ENCODE measurements at places on chromosomes 3 and 15.

DNA sequence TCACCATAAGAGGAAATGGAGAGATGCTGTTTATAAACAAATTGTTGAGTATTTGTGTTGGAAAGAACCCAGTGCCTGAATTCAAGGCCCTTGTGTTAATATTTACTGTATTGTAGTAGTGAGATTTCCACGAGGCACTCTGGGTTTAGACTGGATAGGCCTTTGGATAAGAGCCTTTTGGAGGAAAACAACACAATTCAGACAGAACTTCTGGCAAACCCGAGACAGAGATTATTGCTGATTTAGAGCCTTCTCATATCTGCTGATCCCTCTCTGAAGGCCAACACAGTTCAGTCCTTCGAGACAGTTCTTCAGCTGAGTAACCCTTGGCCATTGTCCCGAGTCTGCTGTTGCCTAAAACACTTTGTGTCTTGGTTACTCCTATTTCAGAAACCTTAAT is 55.7 kb downstream of the LMCD1 start:
- no peak for DNase-seq

DNA sequence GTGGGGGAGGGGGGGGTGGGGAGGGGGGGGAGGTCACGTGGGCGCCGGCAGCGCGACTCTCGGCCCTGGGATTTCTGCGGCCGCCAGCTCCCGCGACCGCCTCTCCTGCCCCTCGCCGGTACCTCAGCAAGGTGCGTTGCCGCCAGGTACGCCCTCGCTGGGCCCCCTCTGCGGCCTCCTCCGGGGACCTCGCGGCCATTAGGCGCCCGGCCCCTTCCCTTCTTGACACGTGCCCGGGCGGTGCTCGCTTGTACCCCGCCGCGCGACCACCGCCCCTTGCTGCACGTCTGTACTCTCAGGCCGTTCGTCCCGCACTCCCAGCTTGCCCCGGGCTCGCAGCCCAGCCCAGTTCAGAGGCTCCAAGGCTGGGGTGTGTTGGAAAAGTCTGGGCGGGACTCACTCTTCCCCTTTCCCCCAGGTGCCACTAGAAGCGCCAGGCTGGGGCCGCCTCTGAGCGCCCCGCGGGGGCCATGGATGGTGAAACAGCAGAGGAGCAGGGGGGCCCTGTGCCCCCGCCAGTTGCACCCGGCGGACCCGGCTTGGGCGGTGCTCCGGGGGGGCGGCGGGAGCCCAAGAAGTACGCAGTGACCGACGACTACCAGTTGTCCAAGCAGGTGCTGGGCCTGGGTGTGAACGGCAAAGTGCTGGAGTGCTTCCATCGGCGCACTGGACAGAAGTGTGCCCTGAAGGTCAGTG is at the start of gene MAPKAPK3:
Gene MAPKAPK3, plus strand, starts transcription at position 56 of the 696 bp plus-strand sequence. Its CDS starts 415 bp downstream, at position 471.
- DNase-seq, result no peak

DNA sequence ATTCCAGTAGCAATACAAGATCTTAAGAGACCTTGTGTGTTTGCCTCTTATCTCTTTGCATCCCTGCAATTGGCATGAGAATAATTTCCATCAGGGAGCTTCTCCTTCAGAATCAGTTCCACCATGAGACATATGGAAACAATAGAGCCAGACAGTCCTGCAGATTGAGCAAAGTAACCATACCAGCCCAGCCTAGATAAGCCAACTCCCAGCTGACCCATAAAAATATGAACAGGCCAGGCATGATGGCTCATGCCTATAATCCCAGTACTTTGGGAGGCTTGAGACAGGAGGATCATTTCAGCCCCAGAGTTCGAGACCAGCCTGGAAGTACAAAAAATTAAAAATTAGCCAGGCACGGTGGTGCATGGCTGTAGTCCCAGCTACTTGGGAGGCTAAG is 12.7 kb downstream of the CNTN3 start:
- no peak for DNase-seq

GRCh38 chr15:85327820-85328219 is 52.6 kb upstream of the AKAP13 start:
- DNase-seq, result no peak

DNA sequence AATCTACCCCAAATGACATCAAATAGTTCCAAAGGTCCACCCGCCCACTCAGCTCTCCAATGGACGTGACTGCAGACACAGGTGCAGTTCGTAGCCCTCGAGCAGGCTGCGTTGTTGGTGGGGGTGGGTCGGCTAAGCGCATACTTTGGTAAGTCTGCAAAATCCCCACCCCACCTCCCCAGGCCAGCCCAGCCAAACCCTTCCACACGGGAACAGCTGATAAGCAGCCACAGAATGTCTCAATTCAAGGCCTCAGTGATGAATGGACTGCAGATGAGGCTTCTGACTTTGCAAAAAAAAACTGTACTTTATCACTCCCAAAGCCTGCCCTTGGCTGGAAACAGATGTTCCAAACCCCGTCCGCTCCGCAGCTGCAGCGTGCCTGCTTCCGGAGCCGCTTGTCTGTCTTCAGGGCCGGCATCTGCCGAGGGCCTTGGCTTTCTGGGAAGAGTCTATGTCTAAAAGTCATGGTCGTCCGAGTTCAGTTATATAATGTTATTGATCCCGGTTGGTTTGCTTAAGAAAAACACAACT is 38.2 kb downstream of the PCSK6 start:
- DNase-seq, result no peak

DNA sequence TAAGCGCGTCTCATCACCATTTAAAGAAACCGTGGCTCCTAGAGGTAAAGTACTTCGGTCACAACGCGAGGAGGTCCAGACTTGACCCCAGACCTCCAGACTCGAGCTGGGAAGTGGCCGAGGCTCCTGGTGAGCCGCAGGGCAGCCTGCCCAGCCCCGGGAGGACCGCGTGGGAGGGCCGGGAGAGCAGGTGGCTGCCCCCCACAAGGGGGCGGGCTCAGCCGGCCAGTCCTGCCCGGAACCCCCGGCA is at the start of gene SLC27A2:
Gene SLC27A2, plus strand, starts transcription at position 228 of the 250 bp plus-strand sequence. CDS start 232 bp downstream, outside the sequence.
- DNase-seq, result no peak

DNA sequence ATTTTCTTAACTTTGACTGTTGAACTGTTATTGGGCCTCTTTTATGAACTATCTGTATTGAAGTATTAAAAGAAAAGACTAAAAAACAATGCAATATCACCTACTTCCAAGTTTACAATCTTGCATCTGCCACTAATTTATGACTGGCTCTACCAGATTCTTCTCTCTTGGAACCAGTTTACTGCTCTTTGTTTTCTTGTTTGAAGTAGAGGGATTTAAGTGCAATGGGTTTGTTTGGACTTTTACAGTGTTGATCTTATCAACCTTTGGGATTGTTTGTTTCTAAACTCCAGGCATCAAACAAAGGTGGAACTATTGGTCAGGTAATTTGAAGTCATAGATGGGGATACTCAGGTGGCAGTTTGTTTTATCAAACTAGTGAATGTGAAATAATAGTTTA is 43.0 kb upstream of the MEIS2 start:
- no peak for DNase-seq

DNA sequence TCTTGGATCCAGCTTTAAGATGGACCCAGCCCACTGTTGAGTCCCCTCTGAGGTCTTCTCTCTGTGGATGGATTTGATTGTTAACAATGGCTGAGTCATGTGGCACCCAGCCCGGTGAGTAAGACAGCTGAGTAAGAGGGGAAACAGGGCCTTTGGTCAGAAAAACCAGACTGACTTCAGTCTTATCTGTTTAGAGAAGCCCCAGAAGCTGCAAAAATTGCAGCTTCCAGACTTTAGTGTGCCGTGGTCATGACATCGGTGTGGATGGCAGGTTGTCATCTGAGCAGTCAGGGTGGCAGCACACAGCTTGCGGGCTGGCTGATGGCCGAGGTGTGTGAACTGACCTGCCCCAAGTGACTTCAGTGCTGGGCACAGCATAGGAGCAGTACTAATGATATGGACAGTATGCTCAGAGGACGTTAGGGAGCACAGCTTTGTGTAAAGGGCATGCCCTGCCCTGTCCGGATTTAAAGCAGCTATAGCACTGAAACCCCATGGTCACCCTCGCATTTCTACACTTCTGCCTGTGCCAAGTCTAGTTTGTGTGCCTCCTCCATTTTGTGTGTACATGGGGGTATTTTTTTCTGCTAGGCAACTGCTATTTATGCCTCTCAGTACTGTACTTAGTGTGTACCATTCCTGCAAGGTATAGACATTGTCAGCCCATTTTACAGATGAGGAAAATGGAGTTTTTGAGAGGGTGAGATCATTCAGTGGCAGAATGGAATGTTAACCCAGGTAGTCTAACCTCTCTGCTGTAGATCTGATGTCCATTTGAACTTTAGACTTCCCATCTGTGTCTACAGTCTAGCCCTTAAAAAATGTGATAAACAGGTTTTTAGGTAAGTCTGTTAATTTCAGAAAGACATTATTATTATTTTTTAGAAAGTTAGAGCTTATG is 44.4 kb downstream of the FLNB start:
- DNase-seq, result peak; percentile 92

DNA sequence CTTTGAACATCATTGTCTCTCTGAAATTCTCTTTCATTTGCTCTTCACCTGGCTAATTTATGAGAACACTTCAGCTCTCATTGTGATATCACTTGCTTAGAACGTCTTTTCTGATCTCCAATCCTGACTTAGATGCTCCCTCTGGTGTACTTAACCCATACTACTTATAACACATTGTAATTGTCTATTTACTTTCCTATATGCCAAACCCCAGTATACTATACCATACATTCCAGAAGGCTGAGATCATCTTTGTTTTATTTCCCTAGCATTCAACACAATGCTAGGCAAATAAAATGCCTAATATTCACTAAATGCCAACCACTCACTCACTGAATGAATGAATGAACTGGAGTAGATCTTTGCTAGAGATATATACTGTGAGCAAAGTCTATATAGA is 27.0 kb upstream of the PEX5L start:
- DNase-seq, result no peak

DNA sequence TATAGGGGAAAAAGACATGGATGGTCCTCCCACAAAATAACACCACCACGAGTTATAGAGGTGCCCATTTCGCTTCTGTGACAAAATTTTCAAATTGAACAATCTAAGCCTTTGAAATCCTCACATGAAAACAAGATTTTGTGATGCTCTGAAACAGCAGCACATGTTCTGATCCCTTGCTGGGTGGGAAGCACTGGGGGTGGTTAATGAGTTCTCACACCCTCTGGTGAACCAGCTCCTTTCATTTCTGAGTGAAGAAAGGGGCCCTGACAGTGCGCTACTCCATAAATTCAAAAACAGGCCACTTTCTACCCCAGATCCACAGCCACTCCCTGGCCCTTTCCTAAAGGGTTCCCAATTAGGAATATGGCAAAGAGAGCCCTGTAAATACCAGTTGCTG is 129.3 kb downstream of the TNIK start:
- DNase-seq, result no peak

DNA sequence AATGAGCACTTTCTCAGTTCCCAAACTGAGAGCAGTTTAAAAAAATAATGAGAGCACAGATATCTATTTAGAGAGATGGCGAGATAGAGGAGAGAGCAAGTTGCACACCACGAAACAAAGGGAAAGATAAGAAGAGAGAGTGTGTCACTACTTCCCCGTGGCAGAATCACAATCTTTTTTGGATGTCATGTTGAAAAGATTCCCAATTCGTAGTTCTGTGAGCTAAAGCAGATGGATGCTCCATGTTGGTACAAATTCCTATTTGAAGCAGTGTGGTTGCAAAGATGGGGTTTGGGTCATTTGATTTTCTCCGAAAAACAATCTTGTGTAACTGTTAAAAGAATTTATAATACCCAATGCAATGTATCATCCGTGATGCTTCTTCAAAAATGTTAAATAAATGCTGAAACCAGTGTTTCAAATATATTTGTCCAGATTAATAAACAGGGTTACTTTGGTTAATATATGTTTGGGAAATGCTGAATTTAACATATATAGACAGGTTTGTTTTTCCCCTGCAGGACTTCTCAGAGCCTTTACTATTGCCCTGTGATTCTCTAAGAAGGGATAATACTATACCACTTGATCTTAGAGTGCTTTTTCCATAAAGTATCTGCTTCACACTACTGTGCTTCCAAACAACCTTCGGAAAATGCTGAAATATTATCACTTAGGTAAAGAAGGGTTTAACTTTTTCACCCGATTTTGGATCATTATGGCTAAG is 128.5 kb downstream of the MDFIC2 start:
- DNase-seq, result no peak

DNA sequence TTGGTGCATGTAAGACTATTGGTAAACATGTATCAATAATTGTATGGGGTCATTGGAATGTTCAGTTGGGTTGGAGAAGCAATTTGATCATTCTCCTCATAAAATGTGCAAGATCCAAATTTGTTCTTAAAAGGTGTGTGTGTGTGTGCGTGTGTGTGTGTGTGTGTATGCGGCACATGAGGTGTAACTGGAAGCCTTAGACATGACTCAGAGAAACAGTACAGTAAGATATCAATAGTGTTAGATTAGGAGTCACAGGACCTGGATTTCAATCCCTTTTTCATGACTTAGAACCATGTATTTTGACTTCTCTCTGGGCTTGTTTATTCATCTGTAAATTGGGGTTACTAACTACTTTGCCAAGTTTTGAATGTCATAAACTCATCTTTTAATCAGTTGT is 38.3 kb downstream of the RSRC1 start:
- no peak for DNase-seq

DNA sequence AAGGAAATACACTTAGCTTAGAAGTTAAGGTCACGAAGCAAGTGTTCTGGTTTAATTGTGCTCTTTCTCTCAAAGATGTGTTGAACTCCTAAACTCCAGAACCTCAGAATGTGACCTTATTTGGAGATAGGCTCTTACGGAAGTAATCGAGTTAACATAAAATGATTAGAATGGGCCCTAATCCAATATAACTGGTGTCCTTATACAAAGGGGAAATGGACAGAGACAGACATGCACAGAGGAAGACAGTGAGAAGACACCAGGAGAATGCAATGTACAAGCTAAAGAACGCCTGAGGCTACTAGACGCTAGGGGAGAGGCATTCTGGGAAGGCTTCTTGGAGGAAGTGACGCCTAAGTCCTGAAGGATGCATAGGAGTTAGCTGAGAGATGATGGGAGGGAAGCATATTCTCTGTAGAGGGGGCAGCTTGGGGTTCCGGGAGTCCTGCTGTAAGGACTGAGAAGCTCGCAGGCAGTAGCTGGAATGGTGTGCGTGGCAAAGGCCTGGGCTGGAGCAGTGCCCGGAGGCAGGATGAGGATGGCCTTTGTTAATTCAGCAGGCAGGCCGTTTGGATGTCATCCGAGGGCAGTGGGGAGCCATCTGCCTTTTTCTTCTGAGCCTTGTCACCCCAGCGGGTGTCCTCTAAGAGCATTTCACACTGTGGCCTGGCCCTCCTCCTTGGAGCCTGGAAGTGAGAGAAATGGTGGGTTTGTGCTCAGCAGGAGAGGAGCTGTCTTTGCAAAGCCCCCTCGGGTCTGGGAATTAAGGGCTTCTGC is 513.4 kb downstream of the SHQ1 start:
- no peak for DNase-seq

DNA sequence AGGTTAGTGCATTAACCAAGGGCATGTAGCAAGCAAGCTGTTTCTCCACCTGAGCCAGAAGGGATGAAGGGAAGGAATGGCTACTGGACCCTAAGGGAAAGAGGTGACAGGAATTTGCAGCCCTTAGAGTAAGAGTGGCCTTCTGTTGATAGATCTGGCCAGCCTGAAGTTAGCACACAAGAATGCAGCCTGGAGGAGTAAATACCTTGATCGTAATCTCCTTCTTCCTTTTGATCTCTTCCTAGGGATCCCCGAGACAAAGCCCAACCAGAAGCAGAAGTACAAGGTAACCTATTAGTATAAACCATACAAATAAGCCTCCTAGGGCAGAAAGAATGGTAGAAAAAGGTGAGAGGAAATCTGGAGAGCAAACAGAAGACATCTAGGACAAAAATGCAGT is 134.6 kb downstream of the ATP8B4 start:
- no peak for DNase-seq

- DNase-seq, result peak; percentile 57
These were observed 13.8 kb downstream of the XIRP1 start for GRCh38 chr3:39178553-39178952.

GRCh38 chr3:2711081-2711480 is 399.1 kb downstream of the IL5RA start:
- DNase-seq, result no peak

GRCh38 chr15:44659056-44659455 is 4.4 kb downstream of the SPG11 start:
- DNase-seq, result no peak
